ENCODE measurements at places on chromosomes 16 and 17.

DNA sequence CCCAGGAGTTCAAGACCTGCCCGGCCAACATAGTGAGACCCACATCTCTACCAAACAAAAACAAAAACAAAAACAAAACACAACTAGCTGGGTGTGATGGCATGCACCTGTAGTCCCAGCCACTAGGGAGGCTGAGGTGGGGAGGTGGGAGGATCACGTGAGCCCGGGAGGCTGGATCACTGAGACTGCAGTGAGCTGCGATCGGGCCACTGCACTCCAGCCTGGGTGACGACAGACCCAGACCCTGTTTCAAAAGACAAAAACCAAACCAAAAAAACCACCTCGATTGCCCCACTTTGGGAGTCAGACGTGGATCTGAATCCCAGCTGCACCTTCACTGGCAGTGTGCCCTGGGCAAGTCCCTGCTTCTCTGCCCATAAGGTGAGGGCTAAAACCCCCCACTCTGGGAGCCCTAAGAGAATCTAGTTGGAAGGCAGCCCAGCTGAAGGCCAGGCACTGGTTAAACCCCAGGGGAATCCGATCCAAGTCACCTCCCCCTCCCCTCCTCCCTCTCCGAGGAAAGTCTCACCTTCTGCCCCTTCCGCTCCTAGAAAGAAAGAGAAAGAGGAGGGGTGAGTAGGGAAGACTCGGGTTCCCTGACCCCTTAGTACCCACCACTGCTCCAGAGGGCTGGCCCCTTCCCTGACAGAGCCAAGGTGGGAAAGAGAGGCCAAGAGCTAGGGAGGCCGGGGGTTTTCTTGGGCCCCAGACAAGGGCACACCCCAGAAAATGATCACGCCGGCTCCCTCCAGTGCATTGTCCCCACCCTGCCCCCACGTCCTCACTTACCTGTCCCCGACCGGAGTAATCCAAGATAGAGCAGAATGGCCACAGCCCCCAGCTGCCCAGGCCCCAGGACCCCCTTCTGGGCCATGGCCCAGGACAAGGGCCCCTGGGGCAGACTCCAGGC lies 647 bp downstream of the PRSS8 start:
- peak; percentile 38 for DNase-seq

DNA sequence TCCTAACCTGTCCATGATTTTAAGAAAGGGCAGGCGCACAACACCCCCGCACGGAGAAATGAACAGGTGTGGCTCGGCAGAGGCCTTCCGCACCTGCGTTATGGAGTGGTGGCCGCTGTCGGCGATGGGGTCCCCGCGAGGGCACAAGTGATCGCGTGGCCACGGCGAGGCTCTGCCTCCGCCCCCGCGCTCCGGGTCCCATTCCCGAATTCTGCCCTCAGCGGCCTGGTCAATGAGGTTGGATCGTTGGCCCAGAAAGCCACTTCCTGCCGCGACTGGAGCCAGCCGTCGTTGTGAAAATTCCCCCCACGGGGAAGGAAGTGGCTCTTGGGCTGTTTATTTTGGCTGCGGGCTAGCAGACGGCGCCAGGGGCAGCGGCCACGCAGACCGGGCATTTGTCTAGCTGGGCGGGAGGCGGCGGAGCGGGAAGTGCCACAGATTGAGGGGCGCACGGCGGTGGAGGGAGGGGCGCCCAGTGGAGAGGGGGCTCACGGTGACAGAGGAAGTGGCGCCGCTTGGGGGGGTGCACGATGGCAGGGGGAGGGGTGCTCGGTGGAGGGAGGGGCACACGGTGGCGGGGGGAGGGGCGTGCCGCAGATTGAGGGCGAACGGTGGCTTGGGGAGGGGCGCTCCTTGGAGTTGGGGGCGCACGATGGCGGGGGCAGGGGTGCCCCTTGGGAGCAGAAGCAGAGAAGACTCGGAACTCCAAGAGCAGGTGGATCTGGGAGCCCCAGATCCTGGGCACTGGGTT lies 25.0 kb downstream of the MRC2 start:
- DNase-seq, result peak; percentile 64

GRCh38 chr16:49352892-49353291 lies 20.7 kb upstream of the C16orf78 start:
- DNase-seq, result no peak

- DNase-seq, result no peak
These were observed 589.6 kb downstream of the WWOX start for GRCh38 chr16:78689028-78689427.

GRCh38 chr17:40284085-40284713 lies 3.5 kb upstream of the CDC6 start:
- DNase-seq, result peak; percentile 77

- DNase-seq, result no peak
These were observed 234.3 kb upstream of the CIBAR2 start for GRCh38 chr16:85346404-85347212.

Measured in renal cortical epithelial cell (primary cell).